ENCODE measurements at places on chromosomes 6 and 20.

DNA sequence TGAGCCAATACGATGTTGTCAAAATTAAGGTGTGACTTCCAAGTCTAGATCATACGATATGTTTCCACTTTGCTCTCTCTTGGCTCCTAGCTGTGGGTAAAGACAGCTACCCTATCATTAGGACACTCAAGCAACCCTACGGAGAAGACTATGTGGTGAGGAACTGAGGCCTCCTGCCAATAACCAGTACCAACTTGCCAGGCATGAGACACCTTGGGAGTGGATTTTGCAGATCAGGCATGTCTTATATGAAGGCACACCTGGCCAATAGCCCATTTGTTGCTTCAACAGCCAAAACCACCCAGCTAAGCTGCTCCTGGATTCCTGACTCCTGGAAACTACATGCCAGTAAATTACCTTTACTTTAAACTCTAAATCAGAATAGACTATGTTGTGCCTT, 863.4 kb downstream of the DHX35 start:
- no peaks in the 10 kb centered on the region for H3K4me1 ChIP-seq
- H3K4me3 ChIP-seq: no peak overlapping the region
- no peak for DNase-seq
- H3K36me3 ChIP-seq: no peaks in the 10 kb centered on the region

DNA sequence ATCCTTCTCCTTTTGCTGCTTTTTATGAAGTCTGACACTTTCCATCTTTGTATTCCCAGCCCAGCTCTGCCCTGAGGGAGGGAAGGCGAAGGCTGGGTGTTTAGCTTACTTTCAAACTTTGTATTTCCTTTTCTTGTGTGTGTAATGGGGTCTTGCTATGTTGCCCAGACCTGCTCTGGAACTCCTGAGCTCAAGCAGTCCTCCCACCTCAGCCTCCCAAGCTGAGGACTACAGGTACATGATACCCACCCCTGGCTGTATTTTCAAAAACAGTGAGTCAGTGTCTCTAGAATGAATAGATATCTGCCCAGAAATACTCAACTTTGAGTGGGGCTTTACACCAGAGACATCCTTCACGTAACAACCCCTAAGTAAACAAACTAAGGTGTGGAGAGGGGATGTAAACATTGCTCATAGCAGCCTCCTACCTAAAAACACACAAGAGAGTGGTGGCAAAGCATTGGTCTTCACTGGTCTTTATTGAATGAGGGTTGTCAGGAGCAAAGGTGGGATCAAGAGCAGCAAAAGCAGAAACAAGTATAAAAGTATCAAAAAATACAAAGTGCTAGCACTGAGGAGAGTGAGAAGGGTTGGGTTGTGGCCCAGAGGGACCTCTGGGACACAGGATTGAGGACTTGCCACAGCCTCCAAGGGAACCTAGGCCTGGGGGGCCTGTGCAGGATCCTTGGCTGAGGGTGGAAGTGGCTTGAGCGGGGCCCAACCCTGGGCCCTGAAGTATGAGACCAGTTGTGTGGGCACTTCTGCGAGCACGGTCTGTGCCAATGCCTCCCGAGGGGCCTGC, 10.2 kb downstream of the SPAG4 start:
- no peak for DNase-seq
- H3K27me3 ChIP-seq: no peaks in the 10 kb centered on the region
- peaks cover 20% of the 10 kb centered on the region for H3K36me3 ChIP-seq
- no peak overlapping the region for H3K27ac ChIP-seq

- no peak for DNase-seq
- no peak overlapping the region for H3K4me3 ChIP-seq
- H3K27me3 ChIP-seq: no peaks in the 10 kb centered on the region
- no peaks in the 10 kb centered on the region for H3K36me3 ChIP-seq
Observed at GRCh38 chr6:155872961-155873360, 417.3 kb upstream of the NOX3 start.

- H3K4me1 ChIP-seq: no peaks in the 10 kb centered on the region
- H3K4me3 ChIP-seq: no peak overlapping the region
- no peak for DNase-seq
- no peak overlapping the region for H3K27ac ChIP-seq
Observed at GRCh38 chr6:25485821-25486534, 166.0 kb upstream of the SCGN start.

GRCh38 chr6:144697369-144697760, 412.2 kb downstream of the UTRN start:
- DNase-seq: no peak
- H3K36me3 ChIP-seq: no peaks in the 10 kb centered on the region
- no peaks in the 10 kb centered on the region for H3K4me1 ChIP-seq
- no peaks in the 10 kb centered on the region for H3K27me3 ChIP-seq

GRCh38 chr6:51743999-51744398, 343.4 kb downstream of the PKHD1 start:
- no peaks in the 10 kb centered on the region for H3K36me3 ChIP-seq
- DNase-seq: no peak
- H3K4me3 ChIP-seq: no peak overlapping the region
- H3K27ac ChIP-seq: no peak overlapping the region
- H3K27me3 ChIP-seq: no peaks in the 10 kb centered on the region

- no peaks in the 10 kb centered on the region for H3K4me1 ChIP-seq
- H3K27me3 ChIP-seq: no peaks in the 10 kb centered on the region
- no peak overlapping the region for H3K27ac ChIP-seq
- no peaks in the 10 kb centered on the region for H3K36me3 ChIP-seq
- H3K4me3 ChIP-seq: no peak overlapping the region
Observed at GRCh38 chr6:109024368-109024767, 70.3 kb downstream of the SESN1 start.

- no peak overlapping the region for H3K4me3 ChIP-seq
- H3K4me1 ChIP-seq: no peaks in the 10 kb centered on the region
- no peak overlapping the region for H3K27ac ChIP-seq
Observed at GRCh38 chr6:53139841-53140413, 8.7 kb downstream of the GCM1 start.

DNA sequence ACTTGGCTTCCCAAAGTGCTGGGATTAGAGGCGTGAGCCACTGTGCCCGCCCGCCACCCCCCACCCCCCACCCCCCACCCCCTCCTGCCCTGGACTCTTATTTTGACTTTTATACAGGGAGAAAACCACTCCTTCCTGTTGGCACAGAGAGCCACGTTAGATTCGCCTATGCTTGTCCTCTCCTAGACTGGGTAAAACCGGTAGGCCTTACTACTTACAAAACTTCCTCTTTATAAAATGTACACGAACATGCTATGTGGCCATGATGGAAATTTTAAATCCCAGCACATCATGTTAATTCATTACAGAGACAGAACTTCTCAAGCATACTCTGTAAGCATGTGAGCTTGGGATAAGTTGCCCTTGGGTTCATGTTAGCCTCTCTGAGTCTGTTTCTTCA, 124.2 kb downstream of the SLC24A3 start:
- H3K27ac ChIP-seq: no peak overlapping the region
- no peaks in the 10 kb centered on the region for H3K27me3 ChIP-seq
- H3K4me3 ChIP-seq: no peak overlapping the region

DNA sequence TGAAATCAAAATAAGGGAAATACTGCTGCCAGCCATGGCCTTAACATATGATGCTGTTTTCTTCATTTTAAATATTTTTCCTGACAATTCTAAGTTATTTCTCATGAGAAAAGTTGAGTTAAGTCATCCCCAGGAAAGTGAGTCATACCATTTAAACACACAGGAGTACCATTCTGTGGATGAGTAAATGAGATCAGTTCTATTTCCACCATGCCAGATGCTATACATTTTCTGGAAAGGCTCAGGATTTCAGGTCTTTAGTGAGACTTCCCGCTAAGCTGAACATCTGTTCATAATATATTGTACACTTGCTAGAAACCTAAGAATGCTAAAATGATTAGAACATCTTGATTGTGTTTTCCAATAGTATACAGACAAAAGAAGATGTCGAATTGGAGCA, 256.2 kb upstream of the MANEA start:
- no peak overlapping the region for H3K27ac ChIP-seq
- no peaks in the 10 kb centered on the region for H3K36me3 ChIP-seq
- H3K27me3 ChIP-seq: no peaks in the 10 kb centered on the region
- no peak for DNase-seq
- H3K4me3 ChIP-seq: no peak overlapping the region

- DNase-seq: no peak
- no peak overlapping the region for H3K27ac ChIP-seq
- no peak overlapping the region for H3K4me3 ChIP-seq
- H3K27me3 ChIP-seq: no peaks in the 10 kb centered on the region
Observed at GRCh38 chr20:17511401-17511800, 19.8 kb downstream of the BFSP1 start.

GRCh38 chr6:38522322-38522721, 117.4 kb downstream of the BTBD9 start:
- no peak for DNase-seq
- no peaks in the 10 kb centered on the region for H3K27me3 ChIP-seq
- H3K4me1 ChIP-seq: no peaks in the 10 kb centered on the region
- no peaks in the 10 kb centered on the region for H3K36me3 ChIP-seq
- no peak overlapping the region for H3K4me3 ChIP-seq

DNA sequence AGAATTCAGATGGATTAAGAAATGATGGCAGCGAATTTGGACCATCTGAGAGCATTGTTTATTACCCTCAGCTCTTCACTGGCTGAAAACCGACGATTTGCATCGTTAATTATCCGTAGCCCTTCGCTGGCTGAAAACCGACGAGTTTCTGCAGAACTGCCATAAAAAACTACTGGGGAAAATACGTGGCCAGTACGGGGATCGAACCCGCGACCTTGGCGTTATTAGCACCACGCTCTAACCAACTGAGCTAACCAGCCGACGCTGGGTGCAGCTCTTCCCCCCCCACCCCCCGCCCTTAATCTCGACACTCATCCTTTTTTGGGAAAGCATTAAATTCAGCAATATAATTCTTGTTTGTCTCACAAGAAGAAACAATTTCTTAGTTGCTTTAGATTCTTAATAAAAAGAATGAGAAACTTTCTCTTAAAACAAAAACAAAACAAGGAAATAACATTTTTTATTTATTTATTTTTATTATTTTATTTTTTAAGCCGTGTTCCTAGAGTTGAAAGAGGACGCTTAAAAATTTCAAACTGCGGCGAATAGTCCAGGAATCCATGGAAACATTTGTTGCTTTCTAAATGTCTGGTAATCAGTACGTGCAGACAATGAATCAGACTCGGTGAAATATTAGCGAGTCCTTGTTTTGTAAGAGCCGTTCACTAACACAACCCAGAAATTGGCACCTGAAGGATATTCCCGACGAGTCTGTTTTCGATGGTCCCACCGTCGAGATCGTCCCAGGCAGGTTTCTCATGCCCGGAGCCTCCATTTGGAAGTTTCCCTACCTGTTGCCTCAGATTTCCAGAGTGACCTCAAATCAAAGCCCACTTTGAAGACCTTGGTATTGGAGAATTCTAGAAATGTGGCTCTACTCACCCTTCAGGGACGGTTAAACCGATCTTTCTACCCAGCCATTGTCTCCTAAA, 27.8 kb downstream of the PRSS16 start:
- H3K4me3 ChIP-seq: peak overlapping the region; percentile 77
- no peak for DNase-seq
- no peaks in the 10 kb centered on the region for H3K4me1 ChIP-seq

DNA sequence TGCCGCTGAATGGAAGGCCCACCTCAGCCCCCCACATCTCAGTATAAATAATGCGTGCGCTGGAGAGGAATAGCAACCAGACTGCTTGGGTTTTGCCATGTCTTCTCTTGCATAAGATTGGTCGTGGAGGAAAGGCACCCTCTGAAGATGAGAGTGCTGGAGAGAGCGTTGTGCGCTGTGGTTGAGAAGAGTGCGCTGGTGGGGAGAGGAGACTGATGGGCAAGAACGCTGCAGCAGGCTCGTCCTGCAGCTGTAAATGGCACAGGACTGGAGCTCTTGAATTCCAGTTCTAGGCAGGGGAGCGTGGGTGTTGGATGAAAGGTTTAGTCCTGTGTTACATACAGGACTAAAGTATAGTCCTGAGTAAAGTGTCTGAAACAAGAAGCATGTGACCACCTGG, 51.5 kb downstream of the RPRD1B start:
- H3K27me3 ChIP-seq: no peaks in the 10 kb centered on the region
- H3K4me3 ChIP-seq: no peak overlapping the region
- H3K27ac ChIP-seq: no peak overlapping the region
- H3K36me3 ChIP-seq: peaks cover 3% of the 10 kb centered on the region
- H3K4me1 ChIP-seq: no peaks in the 10 kb centered on the region

DNA sequence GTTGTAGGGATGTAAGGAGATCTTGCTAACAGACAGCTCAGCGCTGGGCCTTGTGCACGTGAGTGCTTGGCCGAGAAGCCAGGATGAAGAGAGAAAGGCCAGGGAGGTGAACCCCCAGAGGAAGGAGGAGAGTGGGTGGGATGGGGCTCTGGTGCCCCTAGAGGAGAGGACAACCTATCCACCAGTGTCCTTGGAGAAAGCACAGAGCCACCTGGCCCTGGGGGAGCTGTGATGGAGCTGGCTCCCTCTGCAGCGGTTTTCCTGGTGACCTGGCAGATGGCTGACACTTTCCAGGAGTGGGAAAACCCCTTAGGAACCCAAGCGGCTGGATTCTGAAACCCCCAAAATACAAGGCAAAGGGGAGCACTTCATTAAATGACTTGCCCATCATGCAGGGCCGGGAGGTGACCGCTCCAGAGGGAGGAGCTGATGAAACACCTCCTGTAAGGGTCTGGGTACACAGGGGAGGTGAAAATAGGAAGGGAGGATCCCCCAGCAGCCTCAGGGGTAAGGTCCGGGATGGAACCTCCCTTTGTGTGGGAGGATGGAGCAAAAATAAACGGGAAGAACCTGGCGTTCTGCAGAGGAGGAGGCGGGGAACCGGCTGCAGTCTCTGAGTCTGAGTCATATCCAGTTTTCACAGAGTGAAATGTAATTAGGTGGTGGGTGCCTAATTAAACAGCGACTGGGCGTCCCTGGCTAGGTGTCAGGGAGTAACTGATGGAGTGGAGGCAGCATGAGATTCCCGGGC, 80.4 kb downstream of the SULF2 start:
- DNase-seq: no peak
- no peaks in the 10 kb centered on the region for H3K4me1 ChIP-seq
- H3K4me3 ChIP-seq: no peak overlapping the region
- H3K27me3 ChIP-seq: no peaks in the 10 kb centered on the region

GRCh38 chr6:80434691-80435350, 328.4 kb downstream of the BCKDHB start:
- no peak overlapping the region for H3K4me3 ChIP-seq
- H3K27me3 ChIP-seq: no peaks in the 10 kb centered on the region
- H3K36me3 ChIP-seq: no peaks in the 10 kb centered on the region
- H3K27ac ChIP-seq: no peak overlapping the region

- DNase-seq: no peak
- no peaks in the 10 kb centered on the region for H3K36me3 ChIP-seq
- no peak overlapping the region for H3K4me3 ChIP-seq
- no peaks in the 10 kb centered on the region for H3K27me3 ChIP-seq
- no peak overlapping the region for H3K27ac ChIP-seq
Observed at GRCh38 chr6:132730560-132730959, 16.7 kb upstream of the VNN1 start.

- H3K27ac ChIP-seq: no peak overlapping the region
- DNase-seq: no peak
- H3K27me3 ChIP-seq: no peaks in the 10 kb centered on the region
- H3K4me3 ChIP-seq: no peak overlapping the region
Observed at GRCh38 chr6:75446241-75446880, 47.2 kb downstream of the FILIP1 start.
